Forelimb muscle (tissue), 1 donor: ENCODE measurements at places on chromosomes 1 and 21.

- DNase-seq, result no peak
Measured at GRCh38 chr1:157186281-157186992, 48.2 kb upstream of the ETV3 start.

- no peak for DNase-seq
Measured at GRCh38 chr1:181169281-181169865, 80.9 kb downstream of the IER5 start.

DNA sequence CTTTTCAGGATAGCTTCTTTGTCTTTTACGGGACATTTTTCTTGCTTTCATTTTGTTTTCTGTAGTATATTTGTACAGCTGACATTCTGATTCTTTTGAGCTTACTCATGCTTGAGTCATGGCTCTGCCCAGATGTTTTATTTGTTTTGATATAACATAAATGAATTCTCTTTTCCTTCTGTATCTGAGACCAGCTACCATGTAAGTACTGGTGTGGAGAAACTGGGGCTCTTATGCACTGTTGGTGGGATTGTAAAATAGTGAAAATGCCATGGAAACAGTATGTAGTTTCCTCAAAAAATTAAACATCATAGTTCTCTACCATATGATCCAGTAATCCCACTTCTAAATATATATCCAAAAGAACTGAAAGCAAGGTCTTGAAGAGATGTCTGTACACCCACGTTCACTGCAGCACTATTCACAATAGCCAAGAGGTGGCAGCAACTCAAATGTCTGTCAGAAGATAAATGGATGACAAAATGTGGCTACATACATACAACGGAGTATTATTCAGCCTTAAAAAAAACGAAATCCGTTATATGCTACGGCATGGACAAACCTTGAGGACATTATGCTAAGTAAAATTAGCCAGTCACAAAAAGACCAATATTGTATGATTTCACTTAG lies 61.4 kb downstream of the EIF2B3 start:
- no peak for DNase-seq

DNA sequence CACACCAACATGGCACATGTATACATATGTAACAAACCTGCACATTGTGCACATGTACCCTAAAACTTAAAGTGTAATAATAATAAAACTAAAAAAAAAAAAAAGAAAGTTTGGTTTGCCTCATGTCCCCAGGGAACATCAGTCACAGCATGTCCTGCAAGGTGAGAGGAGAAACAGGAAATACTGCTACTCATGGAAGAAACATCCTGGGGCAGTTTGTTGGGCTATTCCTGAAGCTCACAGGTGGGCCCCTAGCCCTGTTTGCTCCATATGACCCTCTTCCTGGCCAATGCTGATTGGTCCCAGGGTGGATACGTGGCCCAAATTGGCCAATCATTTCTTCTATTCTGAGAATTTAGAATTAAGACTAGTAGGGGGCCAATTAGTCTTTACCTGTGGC lies 103.4 kb upstream of the ADAR start:
- DNase-seq, result no peak

- no peak for DNase-seq
Measured at GRCh38 chr1:193767886-193768285, 581.5 kb upstream of the B3GALT2 start.

- no peak for DNase-seq
Measured at GRCh38 chr1:225608014-225608796, 44.7 kb downstream of the ENAH start.

DNA sequence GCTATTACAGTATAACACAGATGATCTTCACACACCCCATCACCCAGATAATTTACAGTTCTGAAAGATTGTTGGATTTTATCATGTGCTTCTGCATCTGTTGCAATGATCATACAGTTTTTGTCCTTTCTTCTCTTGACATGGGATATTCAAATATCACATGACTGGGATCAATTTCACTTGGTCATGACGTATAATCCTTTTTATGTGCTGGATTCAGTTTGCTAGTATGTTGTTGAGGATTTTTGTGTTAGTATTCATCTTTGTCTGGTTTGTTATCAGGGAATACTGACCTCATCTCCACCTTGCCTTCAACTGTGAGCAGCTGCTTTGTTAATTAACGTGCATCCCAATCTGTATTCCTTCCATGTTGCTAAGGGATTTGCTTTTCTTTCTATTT lies 44.7 kb upstream of the DISC1 start:
- DNase-seq, result no peak

DNA sequence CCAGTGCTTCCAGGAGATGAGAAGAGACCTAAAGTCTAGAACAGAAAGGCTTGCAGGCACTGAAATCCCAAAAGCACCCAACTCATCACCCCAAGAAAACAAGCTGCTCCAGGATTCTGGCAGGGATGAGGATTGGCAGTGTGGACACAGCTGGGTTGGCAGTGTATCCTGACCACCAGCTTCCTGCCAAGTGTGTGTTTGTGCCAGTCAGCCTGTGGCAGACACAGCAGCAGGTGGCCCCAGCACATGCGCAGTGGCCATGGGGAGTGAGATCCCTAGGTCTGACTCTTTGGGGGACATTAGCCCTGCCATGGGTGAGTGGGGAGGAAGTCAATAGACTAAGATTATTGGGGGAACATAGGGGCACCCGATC lies 8.7 kb upstream of the SNAPIN start:
- DNase-seq, result no peak

DNA sequence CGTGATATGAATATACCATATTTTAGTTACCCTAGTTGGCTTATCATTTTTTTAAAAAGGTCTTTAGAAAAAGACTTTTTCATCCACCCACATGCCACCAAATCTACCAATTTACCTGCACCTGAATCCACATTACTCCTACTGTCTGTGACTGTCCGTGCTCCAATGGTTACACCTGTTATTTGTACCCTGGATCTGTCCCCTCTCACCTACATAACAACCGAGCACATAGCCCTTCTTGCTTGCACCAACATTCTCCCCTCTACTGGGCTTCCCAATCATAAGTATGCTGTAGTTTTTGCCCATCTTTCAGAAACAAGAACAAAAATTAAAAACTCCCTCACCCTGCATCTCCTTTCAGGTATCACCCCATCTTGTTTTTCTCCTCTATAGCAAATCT lies 17.6 kb downstream of the SOD1 start:
- DNase-seq, result no peak

GRCh38 chr21:39387461-39388037 lies 38.7 kb upstream of the HMGN1 start:
- DNase-seq, result peak; percentile 73
